ENCODE measurements at places on chromosomes 2 and 18.

DNA sequence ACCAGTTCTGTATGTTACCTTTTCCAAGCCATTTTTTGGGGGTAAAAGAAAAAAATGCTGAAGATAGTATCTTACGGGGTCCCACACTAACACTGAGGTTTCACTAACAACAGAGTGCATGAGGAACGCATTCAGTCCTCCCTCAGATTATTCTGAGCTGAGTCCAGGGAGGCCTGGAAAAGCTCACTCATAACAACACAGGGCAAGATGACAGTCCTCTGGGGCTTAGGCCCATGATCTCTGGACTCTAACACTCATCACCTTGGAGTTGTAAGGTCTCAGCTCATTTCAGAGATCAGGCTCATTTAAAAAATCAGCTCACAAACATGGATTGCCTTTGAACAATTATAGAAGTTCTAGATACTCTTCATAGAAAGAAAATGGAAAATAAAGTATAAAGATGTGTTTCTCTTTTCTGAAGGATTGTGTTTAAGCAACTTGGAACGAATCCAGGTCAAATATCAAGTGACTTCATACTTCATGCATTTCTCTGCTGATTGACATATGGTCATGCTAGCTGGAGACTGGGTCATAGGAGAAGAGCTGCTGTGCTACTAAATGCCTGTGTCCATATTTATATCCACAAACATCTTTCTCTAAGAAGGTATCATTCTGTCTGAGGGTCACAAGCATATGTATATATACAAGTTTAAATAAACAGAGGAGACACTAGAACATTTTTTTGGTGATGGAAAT, 265.8 kb downstream of the ALK start:
- DNase-seq, result no peak

- DNase-seq, result peak; percentile 5
Measured at GRCh38 chr2:208072250-208072892, 47.0 kb upstream of the PLEKHM3 start.

- DNase-seq, result no peak
Measured at GRCh38 chr2:47528874-47529273, 125.9 kb downstream of the MSH2 start.

DNA sequence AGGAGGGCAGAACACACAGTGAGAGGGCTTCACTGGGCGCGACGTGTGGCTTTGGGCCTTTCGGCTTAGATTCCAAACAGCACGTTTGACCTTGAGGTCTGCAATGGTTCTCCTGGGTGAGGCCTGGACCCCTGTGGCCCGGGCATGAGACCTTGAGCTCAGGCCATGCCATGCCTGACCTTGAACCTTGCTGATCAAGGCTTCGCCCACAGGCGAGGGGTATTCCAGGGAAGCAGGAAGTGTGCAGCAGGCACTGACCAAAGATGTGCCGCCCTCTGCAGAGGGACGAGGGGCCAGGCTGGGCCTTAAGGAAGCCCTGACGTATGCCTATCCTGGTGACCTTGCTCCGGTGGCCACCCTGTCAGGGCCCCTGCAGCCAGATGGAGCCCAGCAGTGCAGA, 178.3 kb upstream of the HDAC4 start:
- DNase-seq, result no peak

DNA sequence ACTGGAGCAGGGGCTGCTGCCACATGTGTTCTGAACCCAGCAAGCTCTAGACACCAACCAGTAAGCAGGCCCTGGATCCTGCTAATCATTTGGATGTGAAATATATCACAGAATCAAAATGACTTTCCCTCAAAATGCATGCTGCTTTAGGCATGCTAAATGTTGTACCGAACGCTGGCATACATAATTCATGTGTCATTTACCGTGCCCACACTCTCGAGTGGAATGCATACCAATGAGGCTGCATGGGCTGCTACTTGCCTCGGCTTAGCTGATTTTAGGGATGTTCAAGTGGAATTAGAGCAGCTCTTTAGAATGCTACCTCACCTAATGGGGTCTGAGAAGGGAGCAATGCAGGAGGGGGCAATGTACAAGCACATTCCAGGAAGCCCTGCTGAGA, 509.6 kb upstream of the RAB6C start:
- DNase-seq, result no peak
